Body of pancreas (tissue), 4 donors: ENCODE measurements at places on chromosomes 13 and 19. TPM values are rescaled to one million over a fixed set of nuclear protein-coding genes. Genes with fewer than 3 reads are reported as not detected.

Gene SIGLEC8
- total RNA-seq, result not detected

Gene KIR2DL3
- not detected for total RNA-seq

Gene PSG6
- not detected for total RNA-seq

Gene FCHO1
- total RNA-seq, result 1.6 TPM

Gene HMGB1
- 54.4 TPM for total RNA-seq

DNA sequence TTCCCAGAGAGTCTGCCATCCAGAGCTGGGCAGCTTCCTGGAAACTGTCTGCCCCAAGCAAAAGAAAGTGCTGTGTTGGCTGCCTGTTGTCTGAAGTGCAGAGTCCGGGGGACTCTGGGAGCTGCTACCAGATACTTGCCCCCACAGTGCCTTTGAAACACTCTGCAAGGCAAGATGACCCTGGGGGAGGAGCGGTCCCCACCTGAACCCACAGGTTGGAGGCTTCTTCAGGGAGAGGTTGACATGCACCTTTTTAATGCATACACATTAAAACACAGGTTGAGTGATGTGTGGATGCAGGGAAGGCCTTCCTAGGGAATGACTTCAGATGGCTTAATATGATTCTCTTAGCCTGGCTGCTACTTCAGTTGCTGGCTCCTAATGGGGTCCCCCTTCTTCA lies 479.5 kb downstream of the ZNF536 start:
- no peak for DNase-seq

DNA sequence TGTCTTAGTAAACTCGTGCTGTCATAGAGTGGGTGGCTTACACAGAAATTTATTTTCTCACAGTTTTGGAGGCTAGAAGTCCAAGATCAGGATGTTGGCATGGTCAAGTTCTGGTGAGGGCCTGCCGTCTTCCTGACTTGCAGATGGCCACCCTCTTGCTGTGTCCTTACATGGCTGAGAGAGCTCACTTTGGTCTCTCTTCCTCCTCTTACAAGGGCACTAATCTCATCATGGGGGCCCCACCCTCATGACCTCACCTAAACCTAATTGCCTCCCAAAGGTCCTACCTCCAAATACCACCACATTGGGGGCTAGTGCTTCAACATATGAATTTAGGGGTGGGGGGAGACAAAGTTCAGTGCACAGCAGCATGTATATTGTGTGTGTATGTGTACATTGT lies 14.3 kb upstream of the GPR18 start:
- no peak for DNase-seq

DNA sequence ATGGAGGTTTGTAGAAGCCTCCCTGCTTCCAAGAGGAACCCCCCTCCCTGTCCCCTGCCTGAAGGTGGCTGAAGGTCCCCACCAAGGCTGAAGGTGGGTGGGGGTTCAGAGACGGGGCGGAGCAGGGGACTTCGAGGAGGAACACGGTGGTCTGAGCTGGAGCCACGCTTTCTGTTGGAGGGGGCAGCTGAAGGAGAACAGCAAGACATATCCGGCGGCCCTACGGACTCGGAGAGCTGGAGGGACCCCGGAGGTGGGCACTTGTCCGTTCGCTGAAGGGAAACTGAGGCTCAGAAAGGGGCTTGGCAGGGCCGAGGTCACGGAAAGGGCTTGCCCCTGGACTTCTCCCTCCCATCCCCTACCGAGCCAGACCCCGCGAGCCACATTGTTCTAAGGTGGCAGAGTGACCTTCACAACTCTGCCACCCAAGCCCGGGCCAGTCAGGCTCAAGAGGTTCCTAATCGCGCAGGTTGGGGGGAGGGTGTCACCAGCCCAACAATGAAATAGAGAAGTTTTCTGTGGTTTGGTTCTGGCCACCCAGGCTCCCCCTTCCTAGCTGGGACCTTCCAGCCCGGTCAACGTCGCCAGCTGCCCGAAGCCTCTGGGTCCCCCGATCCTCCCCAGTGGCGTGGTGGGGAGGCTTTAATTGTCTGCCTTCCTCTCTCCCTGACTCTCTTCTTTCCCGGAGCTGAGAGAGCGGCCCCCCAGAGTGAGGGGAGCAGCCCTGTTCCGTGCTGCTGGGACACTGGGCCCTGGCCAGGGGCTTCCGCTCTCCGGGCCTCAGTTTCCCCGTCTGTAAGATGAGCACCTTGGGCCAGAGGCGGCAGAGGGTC lies 15.5 kb upstream of the KCNN1 start:
- no peak for DNase-seq

- DNase-seq, result no peak
Measured at GRCh38 chr19:42204664-42205063, 12.8 kb downstream of the DEDD2 start.

DNA sequence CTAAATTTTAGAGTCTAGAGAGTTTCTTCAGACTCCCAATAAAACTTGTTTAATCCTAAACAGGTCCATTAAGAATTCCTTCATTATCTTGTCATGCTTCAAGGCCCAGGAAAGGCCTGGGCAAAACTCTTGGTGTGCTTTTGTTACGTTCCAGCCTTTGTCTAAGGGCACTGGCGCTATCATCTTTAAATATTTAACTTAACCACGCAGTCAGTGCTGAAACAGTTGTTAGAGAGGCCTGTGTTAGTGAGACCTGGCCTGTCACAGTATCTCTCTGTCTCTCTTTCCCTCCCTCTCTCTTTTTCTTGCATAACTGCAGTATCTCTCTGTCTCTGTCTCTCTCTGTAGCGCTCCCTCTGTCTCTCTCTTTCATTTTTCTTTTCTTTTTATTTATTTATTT lies 8.2 kb upstream of the OR1M1 start:
- no peak for DNase-seq

DNA sequence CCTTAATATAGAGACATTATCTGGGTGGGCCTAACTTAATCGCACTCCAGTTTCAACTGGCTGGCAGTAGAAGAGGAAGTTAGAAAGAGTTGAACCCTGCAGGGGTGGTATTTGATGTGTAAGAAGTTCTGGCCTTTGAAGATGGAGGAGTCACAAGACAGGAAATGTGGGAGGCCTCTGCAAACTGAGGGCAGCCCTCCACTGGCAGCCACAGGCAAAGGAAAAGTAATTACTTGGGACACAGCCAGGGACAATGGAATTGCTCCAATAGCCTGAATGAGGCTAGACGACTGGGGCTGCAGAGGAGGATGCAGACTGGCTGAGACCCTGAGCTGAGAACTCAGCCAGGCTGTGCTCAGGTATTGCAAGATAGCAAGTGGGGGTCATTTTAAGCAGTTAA lies 703.3 kb upstream of the ARGLU1 start:
- DNase-seq, result no peak

DNA sequence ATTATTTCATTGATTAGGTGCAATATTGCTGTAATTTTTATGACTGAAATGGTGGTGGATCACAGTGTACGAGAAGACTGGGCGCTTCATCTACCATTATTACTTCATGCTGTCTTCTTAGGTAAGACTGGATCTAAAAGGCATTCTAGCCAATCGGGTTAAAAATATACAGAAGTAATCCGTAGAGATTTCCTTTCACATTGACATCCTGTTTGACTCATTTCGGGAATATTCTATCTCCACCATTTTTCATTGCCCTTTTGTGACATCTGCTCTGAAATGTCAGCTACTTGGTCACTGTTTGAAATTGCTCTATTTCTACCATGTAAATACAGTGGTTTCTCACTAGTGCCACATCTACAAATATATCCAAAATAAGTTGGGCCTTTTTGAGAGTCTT lies 90.2 kb downstream of the ZAR1L start:
- no peak for DNase-seq

DNA sequence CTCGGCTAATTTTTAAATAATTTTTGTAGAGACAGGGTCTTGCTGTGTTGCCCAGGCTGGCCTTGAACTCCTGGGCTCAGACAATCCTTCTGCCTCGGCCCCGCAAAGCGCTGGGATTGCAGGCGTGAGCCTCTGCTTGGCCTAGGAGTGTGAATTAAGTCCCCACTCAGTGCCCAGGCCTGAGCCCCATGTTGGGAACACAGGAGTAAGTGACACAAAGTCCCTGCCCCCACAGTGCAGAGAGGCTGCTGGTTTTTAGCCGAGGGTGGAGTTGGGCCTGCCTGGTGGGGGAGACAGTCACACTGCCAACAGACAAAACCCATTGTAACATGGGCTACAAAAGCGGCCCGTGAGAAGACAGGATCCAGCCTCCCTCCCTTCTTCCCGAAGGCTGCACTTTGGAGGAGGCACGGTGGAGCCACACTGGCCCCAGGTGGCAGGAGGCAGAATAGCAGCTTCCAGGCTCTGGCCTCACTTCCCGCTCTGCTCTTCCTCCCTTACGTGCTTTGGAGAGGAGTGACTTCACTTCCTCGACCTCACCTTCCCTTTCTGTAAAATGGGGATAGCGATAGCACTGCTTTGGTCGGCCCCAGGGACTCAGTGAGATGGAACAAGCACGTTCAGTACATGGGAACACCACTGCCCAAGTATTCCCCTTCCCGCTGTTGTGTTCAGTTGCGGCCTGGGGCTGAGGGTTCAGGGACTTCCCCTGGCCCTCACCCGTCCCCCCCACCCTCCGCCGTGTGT lies 15.2 kb upstream of the EHD2 start:
- peak; percentile 77 for DNase-seq

GRCh38 chr19:29448046-29448445 lies 77.7 kb upstream of the VSTM2B start:
- no peak for DNase-seq

- DNase-seq, result no peak
Measured at GRCh38 chr13:112833551-112834257, 135.3 kb upstream of the MCF2L start.

- DNase-seq, result no peak
Measured at GRCh38 chr13:112966776-112967175, 2.2 kb upstream of the MCF2L start.

GRCh38 chr13:50188696-50189095 lies 173.5 kb downstream of the KCNRG start:
- DNase-seq, result no peak

DNA sequence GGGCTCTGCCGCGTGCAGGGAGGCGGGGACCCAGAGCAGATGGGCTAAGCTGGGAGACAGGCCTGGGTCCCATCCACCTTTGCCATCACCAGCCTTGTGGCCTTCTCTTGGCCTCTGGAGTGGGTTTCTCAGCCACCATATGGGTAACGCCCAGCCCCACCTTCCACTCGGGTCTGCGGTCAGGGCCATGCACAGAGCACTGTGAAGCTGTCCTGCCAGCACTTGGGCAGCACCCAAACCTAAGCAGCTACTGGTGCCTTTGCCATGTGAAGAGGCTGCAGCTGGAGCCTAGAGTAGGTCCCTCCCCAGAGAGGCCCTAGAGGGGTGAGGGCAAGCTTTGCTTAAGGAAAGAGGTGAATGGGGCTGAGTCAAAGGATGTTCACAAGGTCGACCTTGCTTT lies 24.1 kb upstream of the NPAS1 start:
- no peak for DNase-seq

DNA sequence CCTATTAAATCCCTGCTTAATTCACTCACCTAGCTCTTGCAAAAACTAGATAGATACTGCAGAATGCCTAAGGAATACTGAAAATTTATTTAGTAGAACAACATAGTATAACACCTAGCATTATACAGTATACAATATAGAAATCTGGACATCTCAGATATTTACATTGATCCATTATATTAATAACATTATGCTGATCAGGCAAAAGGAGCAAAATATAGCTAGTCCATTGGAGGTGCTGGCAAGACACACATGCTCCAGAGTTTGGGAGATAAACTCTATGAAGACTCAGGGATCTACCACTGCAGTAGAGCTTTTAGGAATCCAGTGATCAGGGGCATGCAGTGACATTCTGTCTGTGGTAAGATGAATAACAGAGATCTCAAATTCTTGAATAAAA lies 357.6 kb downstream of the TBC1D4 start:
- DNase-seq, result no peak

DNA sequence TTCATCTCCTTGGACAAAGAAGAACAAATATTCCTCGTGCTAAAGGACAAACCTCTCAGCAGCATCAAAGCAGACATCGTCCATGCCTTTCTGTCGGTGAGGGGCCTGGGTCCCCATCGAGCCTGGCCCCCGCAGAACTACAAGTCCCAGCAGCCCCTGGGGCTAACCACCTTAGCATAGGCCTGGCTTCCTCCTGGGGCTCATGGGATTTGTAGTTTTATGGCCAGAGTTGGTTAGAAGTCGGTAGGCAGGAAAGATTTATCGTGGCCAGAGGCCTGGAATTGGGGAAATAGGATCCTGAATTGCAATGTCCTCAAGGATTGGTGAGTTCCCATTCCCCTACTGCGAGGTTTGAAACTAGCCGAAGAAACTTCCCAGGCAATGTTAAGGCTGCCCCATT lies 19.6 kb downstream of the TMEM150B start:
- peak; percentile 35 for DNase-seq

GRCh38 chr13:25207291-25207810 lies 35.3 kb upstream of the AMER2 start:
- no peak for DNase-seq
